B cell (primary cell): ENCODE measurements at places on chromosomes 16 and 17. TPM values are rescaled to one million over a fixed set of nuclear protein-coding genes. Genes with fewer than 3 reads are reported as not detected.

The NPIPB13 gene
- total RNA-seq = 59.6 and 75.5 TPM in 2 replicates

The HEATR9 gene
- not detected in 2 replicates for total RNA-seq

The SAMD14 gene
- total RNA-seq = 0.78 and 0.89 TPM in 2 replicates

The GRAPL gene
- 181 and 188 TPM in 2 replicates for total RNA-seq

The ZKSCAN2 gene
- 9.0 and 9.1 TPM in 2 replicates for total RNA-seq

The PABPN1L gene
- total RNA-seq = 0.68 and 0.84 TPM in 2 replicates

The CIBAR2 gene
- not detected in 2 replicates for total RNA-seq

The MPO gene
- total RNA-seq = 0.73 TPM in 1 of 2 replicates, not detected in the other
